ENCODE measurements at places on chromosomes 13 and 19.

DNA sequence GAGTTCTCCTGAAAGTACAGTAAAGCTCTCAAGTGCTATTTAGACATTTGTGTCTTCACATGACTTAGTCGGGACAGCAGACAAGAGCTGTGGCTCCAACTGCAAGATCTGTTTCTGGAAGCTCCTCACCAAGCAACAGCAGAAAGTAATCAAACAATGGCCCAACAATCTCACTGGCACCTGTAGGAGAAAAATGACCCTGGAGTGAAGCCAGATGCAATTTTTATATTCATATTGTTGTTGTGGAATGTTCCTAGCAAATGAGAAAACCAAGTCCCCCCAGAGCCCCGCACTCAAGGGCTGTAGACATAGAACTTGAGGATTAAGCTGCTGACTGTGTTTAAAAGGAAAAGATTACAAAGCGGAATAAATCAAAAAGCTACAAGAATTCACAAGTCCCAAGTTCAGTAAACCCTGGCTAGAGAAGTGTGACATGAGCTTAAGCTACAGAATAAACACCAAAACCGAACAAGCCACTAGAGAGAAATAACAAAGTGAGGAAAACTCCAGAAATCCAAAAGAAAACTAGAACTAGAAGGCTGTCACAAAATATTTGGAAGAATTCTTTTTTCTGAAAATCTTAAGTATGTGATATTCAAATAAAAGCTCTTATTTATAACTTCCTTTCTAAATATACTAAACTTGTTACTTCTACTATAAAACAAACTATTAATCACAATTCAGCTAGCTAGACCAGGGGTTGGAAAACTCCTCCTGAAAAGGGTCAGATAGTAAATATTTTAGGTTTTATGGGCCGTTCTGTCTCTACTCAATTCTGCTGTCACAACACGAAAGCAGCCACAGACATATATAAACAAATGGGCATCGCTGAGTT lies 454.5 kb downstream of the SUCLA2 start:
- no peak for DNase-seq

DNA sequence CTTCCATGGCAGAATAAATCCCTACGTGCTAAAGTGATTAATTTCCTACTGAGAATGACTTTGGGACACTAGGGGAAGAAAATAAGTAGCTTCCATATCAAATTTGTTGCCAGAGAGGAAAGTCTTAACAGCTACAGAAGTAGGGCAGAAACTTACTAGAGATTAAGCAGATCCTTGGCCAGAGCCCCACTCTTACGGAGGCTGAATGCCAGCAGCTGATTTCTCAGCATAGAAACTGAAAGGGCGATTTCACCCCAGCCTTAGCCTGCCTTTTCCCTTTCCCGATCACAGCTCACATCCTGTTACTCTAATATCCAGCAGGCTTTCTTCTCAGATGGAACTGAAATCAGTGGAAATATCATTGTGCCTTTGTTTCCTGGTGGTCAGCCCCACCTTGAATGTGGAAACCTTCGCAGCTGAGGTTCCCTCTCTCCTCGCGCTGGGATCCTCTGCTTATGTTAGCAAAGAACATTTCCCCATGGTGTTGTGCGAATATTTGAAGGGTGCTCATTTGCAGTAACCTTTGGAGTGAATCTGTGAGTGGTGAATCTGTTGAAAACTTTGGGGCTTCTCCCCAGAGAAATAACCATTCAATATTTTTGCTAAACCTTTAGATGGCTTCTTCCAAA lies 8.4 kb downstream of the FAM124A start:
- DNase-seq = no peak

DNA sequence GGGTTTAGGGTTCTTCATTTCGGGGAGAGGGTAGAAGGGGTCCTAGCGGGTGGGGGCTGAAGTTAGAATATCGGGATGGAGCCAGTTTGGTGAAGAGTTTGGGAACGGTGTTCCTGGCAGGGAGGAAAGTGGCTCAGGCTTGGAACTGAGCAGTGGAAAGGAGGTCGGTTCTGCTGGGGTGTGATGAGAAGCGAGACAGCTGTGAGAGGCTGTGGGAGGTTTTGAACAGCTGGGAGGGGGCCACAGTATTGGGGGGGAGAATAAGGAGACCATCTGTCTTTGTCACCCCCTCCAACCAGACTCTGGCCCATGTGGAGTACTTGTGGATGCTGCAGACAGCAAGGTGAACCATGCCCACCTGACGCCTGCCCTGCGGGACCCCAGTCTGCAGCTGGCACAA lies 1.0 kb upstream of the TM6SF2 start:
- DNase-seq = no peak

GRCh38 chr19:38650911-38651584 lies 3.6 kb downstream of the ACTN4 start:
- no peak for DNase-seq

DNA sequence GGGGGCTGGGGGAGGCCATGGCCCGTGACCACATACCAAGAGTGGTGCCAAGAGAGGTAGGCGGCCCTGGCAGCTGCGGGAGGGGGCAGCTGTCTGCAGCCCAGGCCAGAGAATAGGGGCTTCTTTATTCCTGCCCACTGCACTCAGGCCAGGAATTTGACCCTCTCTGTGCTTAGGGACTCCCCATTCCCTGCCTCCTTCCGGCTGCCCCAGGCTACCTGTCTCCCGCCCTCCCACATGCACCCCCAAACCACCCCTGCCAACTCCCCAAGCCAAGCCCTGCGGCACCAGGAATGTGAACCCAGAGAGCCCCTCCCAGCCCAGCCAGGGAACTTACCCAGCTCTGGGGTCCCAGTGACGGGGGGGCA lies 687 bp downstream of the PLEKHA4 start:
- no peak for DNase-seq

DNA sequence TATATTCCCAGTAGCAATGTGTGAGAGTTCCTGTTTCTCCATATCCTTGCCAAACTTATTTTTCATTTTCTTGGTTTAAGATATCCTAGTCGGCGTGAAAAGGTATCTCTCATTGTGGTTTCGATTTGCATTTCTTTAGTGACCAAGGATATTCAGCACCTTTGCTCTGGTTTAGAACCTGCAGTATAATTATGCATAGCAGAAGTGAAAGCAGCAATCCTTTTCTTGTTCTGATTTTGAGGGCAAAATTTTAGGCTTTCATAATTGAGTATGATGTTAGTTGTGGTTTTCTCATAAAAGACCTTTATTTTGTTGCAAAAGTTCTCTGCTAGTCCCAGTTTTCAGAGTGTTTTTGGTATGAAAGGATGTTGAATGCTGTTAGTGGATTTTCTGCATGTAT lies 491.0 kb downstream of the FGF9 start:
- DNase-seq = peak; percentile 21

- DNase-seq = no peak
These were observed 134.3 kb upstream of the SLITRK5 start for GRCh38 chr13:87536899-87537298.

DNA sequence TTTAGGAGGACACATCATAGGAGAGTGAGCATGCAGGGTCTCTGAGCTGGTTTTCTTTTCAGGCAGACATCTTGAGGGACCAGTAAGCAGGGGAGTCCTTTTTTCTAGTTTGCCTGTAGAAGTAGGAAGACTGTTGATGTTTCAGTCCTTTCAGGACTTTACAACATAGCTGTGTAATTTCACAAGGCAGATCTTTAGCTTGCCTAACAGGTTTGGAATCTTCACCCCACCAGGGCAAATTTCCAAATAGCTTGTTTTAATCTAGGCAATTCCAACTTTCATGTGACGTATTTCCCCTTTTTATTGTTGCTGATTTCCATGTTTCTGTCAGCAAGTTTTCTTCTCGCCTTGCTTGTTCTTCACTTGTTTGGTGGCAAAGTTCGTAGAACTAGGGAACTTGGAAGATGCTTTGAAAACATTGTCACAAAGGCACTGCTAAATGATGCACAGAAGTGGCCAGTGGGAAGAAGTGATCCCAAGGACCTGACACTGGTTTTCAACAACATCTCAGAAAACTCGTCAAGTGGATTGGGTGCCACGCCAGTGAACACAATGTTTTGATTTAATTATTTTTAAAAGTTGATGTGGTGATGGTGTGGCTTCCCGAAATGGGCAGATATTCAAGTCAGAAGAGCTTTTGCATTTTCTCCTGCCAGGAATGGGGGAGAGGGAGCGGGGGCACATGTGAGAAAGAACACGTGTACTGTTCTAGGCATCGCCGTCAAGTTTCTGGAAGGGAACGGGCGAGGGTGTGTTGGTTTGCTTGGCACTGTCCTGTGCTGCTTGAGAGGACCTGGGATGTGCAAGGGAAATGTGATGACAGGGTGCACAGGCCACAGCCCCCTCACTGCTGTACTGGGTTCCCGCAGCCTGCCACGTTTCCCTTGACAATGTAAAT lies 418.6 kb downstream of the OXGR1 start:
- no peak for DNase-seq

- no peak for DNase-seq
These were observed 2.9 kb upstream of the CSNK1G2 start for GRCh38 chr19:1938071-1938470.

GRCh38 chr19:28960586-28960985 lies 252.4 kb downstream of the UQCRFS1 start:
- DNase-seq = no peak

GRCh38 chr19:33406521-33407139 lies 33.1 kb downstream of the CEBPG start:
- peak; percentile 74 for DNase-seq

DNA sequence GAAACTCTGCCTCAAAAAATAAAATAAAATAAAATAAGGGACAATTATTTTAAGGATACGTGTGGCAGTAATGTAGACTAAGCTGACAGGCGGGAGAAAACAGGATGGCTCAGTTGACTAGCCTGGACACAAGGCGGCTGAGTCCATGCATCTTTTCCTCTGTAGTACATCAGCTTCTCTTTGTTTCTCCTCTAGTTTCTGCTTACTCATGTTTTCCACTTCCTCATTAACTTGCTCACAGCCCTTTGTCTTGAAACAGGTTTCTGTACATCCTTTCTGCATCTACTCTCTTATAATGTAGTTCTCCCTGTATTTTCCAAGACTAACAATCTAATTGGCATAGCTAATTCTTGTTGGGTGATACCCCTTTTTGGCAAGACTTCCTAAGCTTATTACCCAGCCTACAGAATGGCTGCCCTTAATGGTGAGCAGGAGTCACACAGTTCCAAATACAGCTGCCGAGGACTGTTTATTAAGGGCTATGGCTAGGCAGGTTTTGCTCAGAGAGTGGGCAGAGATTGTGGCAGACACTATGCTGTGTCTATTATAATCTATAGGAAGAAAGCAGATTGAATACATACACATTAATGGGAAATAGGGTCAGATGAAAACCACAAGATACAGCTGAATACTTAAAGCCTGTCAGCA lies 58.7 kb upstream of the KLF5 start:
- DNase-seq = no peak

DNA sequence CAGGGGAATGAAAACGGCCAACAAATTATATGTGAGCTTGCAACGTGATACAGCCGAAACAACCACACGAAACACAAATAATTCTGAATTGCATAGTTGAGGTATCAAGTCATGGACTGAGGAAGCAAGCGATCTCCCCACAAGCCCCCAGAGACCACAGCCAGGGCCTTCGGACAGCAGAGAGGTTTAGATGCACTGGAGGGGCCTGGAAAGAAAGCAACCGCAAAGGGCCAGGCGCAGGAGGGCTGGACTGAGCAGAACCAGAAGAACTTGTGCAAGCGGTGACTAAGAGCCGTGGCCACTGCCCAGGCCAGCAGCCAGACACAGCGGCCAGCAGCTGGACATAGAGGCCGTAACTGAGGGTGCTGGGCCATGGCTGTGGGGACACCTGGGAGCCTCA lies 131.4 kb downstream of the TNFRSF19 start:
- DNase-seq = no peak

DNA sequence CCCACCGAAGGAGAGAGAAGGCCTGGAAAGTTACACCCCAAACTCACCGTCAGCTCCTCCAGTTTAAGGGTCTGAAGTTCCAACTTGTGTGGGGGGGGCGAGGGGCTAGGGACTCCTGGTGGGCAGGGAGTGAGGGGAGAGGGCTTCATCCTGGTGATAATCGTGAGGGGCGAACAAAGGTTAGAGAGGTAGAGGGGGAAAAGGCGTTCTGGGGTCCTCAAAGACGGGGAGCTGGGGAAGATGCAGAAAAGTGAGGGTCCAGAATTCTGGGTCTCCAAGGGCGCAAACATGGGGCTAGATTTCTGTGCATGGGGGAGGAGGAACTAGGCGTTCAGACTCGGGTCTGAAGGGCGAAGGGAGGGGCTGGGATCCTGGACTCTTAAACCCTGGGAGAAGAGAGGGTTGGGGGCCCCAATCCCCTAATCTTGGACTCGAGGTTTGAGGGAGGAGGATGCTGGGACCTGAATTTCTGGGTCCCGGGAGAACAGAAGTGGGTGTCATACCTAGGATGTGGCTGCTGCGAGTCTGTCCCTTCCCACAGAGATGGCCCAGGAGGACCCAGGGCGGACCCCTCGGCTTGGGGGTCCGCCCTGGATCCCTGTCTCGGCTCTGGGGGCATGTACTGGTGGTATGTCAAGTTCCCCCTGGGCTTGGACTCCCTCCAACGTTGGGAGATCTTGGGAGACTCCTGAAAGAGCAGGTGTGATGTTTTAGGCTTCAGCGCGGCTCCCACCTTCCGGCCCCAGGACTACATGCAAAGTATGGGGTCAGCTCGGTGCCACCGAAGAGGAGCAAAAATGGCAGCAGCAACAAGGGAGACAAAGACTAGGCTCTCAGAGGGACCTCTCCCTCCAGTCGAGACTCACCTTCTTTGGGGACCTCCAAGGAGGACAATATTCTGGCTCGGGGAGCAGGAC lies 4.5 kb downstream of the MAMSTR start:
- no peak for DNase-seq
